Fibroblast of skin of abdomen (primary cell): ENCODE measurements at places on chromosomes 2 and 18.

- DNase-seq, result no peak
These were observed 259.8 kb upstream of the RASGRP3 start for GRCh38 chr2:33216508-33217182.

DNA sequence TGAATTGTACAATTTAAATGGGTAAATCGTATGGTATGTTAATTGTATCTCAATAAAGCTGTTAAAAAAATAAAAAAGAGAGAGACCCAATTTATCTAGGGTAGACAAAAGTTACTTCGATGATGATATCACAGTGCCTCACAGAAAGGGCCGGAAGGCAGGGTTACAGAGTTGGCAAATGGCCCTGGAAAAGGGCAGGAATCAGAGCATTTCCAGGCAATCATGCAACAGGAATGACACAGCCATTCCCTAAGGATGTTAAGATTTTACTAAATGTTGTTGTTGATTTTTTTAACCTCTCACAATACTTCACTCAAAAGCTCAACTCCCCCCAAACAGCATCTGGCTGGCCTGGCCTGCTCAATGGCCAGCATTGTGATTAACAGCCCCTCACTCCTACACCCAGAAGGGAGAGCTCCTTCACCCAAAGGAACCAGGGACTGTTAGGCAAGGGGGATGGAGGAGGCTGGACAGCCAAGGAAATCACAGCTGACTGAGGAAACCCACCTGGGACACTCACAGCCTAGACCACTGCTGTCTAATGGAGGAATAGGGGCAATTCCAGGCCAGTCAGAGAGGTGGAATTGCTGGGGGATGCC, 7.7 kb upstream of the SP100 start:
- peak; percentile 73 for DNase-seq

- DNase-seq, result no peak
These were observed 30.9 kb downstream of the RTP5 start for GRCh38 chr2:241900251-241901017.

GRCh38 chr2:37586663-37587317, 84.7 kb downstream of the CDC42EP3 start:
- peak; percentile 73 for DNase-seq

DNA sequence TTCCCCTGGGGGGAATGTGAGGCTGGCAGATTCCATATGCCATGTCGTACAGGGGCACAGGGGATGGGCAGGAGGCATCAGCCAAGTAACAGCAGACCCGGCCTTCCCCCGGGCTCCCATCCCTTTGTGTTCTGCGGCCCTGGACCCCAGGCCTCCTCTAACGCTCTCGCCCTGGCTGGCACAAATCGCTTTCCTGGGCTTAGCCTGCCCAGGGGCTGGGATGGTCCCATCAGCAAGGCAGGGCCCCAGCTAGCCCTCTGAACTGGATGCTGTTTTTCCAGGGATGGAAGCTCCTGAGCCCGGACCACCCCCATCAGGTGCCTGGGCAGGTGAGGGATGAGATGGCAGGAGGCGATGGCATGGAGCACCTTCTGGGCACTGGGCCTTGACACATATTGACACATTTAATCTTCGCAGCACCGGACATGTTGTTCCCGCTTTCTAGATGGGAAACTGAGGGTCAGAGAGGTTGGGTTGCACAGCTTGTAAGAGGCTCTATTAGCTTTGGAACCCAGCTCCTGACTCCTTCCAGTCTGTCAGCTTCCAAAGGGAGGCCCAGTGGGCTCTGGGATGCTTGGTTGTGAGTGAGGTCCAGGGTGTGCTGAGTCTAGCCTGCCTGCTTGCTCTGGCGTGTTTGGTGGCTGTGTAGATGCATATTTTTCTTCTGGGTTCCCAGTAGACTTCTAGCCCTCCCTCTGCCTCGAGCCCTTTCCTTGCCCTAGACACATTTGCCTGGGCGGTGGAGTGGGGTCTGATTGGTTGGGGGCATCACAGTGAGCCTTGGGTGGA, 40.3 kb downstream of the GLI2 start:
- no peak for DNase-seq
